ENCODE measurements at places on chromosomes 11 and 22.

GRCh38 chr11:1739576-1739975 lies 10.8 kb downstream of the IFITM10 start:
- no peak for DNase-seq

GRCh38 chr11:74744277-74744676 lies 4.4 kb upstream of the RNF169 start:
- no peak for DNase-seq

- DNase-seq = no peak
Measured at GRCh38 chr22:26767351-26768155, 110.2 kb downstream of the MIAT start.

GRCh38 chr11:45225277-45225676 lies 60.9 kb downstream of the SYT13 start:
- DNase-seq = no peak

DNA sequence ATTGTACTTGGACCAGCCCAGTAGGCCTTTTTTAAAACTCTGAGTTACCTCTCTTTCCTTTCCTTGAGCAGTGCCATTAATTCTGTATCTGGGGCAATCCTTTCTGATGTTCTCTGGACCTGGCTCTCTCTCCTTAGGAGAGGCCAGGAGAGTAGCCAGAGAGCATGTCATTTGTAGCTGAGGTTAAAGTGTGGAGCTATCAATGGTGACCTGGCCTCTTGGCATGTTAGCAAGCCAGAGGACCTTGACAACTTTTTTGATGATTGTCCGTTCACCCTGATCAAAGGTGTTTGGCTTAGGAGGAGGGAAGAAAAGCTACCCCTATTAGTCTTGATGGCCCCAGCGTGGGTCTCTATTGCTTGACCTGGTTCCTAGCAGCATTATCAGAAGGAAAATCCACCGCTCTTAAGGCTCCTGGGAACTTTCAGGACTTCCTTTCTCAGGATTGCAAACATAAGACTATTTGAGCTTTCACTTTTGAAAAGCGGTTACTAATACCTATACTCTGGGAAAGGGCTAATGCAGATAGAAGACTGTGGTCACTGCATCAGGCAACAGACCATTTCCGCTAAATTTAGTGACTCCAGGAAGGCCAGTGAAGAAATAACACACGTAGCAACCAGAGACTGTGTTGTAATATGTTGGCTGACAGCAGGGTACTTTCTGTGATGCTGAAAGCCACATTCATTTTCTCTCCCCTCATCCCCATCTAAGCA lies 18.2 kb downstream of the LIMK2 start:
- DNase-seq = no peak

DNA sequence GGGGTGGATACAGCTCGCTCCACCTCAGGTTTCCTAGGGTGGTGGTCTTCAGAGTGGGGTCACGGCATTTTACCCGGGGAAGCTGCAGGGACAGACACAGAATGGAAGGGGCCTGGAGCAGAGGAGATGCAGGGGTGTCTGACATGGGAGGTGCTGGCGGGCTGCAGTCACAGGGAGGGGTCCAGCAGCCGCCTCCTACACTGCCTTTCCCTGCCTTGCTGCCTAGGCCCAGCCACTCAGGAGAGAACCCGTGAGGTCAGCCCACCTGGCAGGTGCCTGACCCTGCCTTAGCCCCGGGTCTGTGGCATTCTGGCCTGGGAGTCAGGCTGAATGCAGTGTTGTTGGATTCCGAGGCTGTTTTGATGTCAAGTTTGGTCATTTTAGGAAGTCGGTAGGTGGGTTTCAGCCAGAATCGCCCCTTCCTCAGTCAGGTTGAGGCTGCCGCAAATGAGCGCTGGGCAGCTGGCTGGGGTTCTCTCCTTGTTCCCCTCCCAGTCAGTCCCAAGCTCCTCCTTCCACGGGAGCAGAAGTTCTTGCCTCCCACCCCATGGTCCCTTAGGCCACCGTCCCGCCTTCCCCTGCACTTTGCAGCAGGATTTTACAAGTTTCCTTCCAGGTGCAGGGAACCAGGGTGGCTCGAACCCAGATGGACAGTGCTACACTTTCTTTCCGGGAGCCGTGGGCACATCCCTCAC lies 294.5 kb downstream of the TBC1D22A start:
- no peak for DNase-seq

DNA sequence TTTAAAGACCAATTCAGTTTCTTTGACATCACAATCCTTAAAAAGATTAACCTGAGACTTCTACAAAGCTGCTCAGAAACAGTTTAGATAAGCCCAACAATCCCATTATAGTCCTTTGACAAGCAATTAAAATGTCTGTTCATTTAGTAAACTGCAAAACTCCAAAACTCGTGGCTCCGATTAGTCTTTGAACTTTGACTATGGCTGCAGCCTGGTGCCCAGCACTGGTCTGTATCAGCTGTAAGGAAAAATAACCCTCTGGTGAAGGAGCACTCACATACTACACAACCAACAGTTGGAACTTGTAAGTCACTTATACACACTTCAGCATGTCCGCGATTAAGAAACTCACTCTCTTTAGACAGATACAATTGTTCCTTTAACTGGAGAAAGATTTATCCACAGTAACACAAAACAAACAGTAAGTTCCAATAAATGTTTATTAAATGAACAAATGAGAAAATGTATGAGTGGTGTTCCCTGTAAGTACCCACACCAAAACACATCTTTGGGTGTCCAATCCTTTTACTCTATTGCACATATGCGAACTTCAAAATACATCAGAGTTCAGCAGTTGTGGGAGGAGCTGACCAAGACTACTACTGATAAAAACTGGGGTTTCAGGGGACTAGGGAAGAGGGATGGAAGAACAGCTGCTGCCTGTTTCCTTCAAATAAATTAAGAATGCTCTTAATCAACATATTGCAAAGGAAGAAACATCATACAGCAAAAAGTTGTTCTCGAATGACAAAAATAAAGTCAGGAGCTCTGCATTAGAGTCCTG lies 36.4 kb downstream of the PITPNB start:
- DNase-seq = no peak

- no peak for DNase-seq
Measured at GRCh38 chr11:95135155-95135554, 45.5 kb downstream of the ENDOD1 start.

DNA sequence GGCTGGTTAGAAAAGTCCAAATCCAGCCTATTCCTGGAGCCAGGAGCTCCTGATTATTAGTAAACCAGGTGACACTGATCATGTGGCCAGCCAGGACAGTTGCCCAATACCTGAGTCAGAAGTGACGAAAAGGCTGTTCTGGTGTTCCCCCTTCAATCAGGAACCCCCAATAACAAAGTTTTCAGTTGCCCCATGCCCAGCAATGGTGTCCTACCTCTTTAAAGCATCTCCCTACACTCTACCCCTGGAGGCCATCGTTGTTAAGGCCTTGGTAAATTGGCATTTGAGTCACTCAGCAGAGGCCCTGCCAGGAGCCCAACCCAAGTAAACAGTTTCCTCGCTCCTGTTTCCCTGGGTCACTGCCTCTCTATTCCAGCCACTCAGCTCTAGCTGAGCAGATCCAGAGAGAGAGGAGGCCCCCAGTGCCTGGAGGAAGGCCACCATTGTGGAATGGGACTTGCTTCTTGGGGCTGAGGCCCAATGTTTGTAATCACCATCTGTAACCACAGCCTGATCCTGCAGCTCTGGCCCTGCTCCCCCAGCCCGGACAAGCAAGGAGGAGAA lies 25.0 kb downstream of the ARHGAP1 start:
- DNase-seq = no peak

- no peak for DNase-seq
Measured at GRCh38 chr22:18000441-18001039, 23.8 kb downstream of the MICAL3 start.

DNA sequence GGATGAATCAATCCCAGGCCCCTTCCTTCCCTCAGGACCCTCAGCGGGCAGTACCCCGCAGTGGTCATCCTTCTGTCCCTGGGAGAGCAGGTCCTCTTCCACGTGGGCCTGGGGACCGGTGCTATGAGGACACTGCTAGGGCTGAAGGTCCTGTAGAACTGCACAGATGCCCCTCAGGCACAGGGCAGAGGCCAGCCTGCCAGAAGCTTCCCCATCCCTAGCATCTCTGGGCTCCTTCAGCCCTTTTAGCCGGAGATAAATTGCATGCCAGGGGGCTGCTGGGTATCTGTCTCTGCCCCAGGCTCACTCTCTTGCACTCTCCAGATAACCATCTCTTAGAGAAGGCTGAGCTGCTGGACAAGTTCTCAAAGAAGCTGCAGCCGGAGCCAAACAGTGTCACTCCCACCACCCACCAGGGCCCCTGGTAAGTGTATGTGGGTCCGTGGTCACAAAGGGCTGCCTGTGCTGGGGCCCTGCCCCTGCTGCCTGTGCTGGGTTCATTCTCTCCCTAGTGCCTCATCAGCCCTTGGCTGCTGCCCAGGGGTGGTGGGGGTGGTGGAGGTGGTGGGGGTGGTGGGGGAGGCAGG lies 2.3 kb downstream of the ATG16L2 start:
- DNase-seq = no peak

- no peak for DNase-seq
Measured at GRCh38 chr22:42902875-42903510, 45.9 kb upstream of the ARFGAP3 start.

GRCh38 chr11:2153581-2154194 lies 7.3 kb downstream of the INS start:
- no peak for DNase-seq

- DNase-seq = no peak
Measured at GRCh38 chr11:19071255-19071654, 10.7 kb upstream of the MRGPRX2 start.

DNA sequence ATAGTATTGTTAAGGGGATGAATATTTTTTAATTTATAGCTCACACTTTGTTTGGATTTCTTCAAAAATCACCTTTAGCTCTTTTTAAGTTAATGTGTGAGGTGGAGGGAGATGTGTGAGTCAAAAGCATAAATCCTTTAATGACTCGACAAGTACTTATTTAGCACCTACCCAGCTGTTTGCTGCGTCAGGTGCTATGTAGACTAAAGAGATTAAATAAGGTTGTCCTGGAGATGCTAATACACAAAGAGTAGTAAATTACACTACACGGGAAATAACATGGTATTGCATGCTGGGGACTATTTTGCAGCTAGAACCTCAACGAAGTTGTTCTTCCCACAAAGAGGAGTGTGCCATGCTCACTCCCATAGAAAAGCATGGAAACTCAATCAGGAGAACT lies 583.3 kb upstream of the TENM4 start:
- DNase-seq = no peak

- no peak for DNase-seq
Measured at GRCh38 chr11:69770540-69770939, 4.6 kb downstream of the FGF4 start.

GRCh38 chr22:50523806-50524675 lies 1.4 kb downstream of the SCO2 start:
- DNase-seq = no peak

DNA sequence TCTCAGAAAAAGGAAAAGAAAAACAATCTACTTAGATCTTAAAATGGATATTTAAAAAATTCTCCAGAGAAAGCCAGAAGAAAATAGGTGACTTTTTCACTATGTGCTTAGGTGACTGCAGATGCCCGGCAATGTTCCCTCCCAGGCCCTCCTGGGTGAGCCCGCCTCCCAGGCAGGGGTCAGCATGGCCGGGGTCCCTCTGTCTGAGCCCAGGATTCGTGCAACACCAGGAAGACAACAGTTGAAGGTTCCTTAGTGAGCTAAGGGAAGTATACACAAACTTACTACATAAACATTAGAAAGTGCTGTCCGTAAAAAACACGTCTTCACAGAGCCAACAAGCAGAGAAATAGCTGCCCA lies 11.6 kb downstream of the MAPK8IP2 start:
- DNase-seq = no peak

DNA sequence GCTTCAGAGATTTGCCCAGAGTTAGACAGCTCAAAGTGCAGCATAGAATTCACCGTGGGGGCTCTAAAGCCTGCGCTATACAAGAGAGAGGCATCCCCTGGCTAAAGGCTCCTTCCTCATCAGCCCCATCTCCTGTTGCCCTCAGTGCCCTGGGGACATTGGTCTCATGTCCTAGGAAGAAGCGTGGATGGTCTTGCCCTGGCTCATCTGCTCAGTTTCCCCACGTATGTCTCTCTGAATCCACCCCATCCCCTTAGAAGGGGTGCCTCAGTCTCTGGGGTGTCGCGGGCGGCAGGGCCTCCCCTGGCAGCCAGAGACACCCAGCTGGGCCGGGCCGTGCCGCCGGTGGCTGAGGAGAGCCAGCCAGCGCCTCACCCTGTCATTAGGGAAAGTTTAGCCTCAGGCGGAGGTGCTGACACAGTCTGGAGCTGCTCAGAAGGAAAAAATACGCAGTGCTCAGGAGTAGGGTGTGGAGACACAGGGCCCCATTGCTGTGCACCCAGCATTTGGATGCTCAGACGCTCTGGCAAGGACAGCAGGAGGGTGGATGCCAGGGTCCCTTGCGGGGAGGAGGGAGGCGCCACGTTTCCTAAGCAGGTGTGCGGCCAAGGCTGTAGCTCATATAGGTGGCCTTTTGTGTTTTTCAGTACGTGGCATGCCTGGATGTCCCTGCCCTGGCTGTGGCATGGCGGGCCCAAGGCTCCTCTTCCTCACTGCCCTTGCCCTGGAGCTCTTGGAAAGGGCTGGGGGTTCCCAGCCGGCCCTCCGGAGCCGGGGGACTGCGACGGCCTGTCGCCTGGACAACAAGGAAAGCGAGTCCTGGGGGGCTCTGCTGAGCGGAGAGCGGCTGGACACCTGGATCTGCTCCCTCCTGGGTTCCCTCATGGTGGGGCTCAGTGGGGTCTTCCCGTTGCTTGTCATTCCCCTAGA lies 1.3 kb downstream of the SLC39A13 start:
- no peak for DNase-seq

DNA sequence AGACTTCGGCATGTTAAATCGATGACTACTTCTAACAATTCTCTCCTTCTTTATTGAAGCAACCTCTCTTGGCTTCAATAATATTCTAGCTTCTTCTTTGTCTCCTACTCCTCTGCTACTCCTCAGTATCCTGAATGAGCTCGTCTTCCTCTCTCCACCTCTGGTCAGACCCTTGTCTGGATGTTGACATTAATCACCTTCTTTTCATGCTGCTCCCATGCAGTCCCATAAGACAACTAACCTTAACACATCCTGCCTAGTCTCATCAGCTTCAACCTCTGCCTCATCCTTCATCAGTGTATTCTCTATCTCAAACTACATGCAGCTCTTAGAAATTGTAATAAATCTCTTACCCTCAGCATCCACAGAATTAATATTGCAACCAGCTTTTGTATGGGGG lies 695.6 kb downstream of the CNTN5 start:
- DNase-seq = no peak

DNA sequence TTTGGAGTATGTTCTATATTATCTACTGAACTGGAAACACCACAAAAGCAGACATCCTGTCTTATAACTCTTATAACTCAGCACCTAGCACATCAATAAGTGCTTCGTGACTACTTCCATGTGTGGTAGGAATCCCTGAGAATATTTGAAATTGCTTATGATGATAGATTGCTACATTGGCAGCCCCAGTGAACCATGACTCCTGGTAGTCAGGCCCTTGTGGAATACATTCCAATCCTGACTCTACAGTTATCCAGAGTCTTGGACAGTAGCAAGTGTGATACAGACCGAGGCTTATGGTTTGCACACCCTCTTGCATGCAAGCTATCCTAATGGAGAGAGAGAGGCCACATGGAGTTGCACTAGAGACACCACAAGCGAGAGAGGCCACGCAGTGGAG lies 59.5 kb upstream of the PHF21A start:
- DNase-seq = no peak

Measured in stimulated activated CD8-positive, alpha-beta memory T cell treated with anti-CD3 and anti-CD28 coated beads, Interleukin-4, amount 100 ng/mL, for 1 hour (primary cell).